ENCODE measurements at places on chromosomes 12 and 14.

GRCh38 chr12:58966939-58967338 lies 46.6 kb upstream of the LRIG3 start:
- DNase-seq, result no peak

DNA sequence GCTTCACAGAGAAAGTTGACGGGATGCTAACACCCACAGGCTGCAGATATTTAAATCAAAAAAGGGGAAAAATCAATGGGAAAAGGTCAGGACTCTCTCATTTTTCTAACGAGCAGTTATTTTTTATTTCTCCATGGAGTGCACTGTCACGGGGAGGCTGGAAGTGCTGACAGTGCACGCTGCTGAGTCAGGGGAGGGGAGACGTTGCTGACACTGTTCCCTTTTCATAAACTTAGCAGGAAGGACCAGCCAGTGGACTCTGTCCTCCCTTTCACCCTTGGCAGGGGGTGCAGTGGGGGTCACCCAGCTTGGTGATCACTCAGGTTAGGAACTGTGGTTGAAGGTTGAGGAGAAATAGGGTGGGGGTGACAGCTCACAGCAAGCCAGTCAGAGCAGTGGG lies 65.6 kb upstream of the FUT8 start:
- no peak for DNase-seq

GRCh38 chr14:93454224-93454623 lies 23.5 kb downstream of the UNC79 start:
- DNase-seq, result no peak

DNA sequence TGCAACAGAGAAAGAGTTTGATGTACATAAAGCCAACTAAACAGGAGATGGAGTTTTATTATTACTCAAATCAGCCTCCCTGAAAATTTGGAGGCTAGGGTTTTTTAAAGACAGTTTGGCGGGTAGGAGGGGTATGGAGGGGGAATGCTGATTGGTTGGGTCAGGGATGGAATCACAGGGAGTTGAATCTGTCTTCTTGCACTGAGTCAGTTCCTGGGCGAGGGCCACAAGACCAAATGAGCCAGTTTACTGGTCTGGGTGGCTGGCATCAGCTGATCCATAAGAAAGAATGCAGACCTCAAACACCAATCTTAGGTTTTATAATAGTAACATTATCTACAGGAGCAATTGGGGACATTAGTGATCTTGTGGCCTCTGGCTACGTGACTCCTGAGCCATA lies 64.9 kb downstream of the RIN3 start:
- DNase-seq, result no peak

DNA sequence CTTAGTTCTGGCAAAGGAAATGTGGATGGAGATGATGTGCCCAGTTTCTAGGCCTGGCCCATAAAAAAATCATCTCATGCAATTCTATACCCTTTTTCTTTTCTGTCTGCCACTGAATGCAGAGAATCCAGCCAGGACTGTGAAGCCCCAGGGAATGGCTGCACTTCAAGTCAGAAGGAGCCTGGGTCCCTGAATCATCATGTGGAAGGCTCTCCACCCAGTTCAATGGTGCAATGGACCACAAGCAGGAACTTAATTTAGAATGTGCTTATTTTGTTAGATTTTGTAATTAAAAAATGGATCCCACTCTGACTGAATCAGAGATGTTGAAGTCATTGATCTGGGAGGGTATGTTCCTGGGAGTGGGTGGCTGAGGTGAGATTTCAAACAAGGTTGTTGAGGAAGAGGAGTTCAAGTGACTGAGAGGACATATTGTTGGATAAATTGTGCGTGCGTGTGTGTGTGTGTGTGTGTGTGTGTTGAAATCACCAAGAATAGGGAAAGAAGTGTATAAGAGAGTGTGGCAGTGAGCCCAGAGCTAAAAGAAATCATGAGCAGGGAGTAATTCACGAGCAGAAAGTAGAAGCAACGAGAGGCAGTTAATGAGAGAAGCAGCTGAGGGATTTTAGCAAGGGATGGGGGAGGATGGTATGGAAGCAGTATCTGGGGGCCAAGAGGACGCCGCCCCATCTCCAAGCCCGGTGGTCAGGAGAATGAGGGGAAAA lies 125.4 kb downstream of the TMX1 start:
- no peak for DNase-seq

DNA sequence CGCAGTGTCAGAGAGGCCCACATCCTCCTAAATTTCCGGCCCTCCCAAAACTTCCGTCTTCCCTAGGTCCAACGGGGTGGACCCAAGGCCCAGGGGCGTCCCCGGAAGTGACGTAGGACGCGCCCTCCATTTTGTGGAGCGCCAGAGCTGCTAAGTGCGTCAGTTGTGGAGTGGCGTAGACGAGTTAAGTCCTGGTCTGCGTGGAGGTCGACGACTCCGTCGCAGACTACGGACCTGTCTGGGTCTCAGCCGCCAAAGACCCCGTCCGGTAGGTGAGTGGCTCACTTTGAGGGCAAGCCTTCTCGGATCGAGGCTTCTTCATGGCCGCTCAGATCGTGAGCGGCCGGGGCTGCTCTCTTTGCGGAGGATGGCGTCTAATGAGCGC lies at the start of gene SRSF5:
Gene SRSF5 (plus strand): TSS at position 159 of the 385 bp plus-strand sequence. CDS start 1,015 bp downstream, outside the sequence.
- peak; percentile 95 for DNase-seq

DNA sequence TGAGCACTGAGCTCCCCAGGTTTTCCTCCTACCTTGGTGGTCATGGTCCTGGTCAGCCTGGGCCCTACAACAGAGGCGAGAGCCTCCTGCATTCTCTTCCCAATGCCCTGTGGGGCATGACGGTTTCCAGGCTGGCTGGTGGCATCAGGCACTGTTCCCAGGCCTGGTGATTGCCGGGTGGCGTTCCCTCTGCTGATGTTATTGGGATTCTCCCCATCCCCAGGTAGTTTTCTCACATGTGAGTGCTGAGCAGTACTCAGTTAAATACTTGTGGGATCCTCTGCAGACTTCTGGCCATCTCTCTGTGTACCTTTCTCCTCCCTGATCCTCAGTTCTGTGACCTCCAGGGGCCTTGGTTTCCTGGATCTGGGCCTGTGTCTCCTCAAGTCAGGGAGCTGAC lies 15.8 kb downstream of the C1R start:
- DNase-seq, result no peak

- DNase-seq, result no peak
These were observed 58.0 kb downstream of the LGMN start for GRCh38 chr14:92690171-92691011.

GRCh38 chr12:67710582-67710981 lies 62.0 kb downstream of the DYRK2 start:
- no peak for DNase-seq

DNA sequence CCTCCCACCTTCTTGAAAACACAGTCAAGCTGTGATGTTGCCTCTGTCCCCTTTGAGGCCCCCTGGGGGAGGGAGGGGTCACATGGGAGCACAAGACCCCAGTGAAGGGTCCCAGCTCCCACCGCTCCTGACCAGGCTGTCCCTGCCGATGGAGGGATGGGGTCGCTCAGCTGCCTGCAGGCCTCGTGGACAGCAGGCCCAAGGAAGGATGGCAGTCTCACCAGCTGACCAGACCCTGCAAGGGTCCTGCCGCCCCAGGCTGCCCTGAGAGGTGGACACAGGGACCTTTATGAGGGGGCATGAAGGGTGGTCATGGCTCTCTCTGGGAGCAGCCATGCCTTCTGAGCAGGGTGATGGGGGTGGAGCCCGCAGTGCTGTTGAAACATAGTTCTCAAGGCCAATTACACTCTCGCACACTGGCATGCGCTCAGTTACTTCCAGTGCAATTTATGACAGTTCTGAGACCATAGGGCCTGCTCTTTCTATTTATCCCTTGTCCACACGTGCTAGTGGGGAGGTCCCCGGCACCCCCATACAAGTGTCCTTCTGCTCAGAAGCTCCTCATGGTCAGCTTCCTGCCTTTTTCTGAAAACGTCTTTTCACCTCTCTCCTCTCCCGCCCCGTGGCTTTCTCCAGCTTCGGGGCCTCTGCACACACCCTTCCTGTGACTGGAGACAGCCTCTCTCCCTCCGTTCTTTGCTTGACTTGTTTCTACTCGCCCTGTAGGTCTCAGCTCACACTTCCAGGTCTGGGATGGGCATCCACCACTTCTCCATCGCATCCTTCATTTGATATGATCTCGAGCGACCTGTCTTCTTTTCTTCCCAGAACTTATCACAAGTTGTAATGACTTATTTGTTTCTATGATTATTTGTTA lies 313.1 kb downstream of the ADGRD1 start:
- no peak for DNase-seq

DNA sequence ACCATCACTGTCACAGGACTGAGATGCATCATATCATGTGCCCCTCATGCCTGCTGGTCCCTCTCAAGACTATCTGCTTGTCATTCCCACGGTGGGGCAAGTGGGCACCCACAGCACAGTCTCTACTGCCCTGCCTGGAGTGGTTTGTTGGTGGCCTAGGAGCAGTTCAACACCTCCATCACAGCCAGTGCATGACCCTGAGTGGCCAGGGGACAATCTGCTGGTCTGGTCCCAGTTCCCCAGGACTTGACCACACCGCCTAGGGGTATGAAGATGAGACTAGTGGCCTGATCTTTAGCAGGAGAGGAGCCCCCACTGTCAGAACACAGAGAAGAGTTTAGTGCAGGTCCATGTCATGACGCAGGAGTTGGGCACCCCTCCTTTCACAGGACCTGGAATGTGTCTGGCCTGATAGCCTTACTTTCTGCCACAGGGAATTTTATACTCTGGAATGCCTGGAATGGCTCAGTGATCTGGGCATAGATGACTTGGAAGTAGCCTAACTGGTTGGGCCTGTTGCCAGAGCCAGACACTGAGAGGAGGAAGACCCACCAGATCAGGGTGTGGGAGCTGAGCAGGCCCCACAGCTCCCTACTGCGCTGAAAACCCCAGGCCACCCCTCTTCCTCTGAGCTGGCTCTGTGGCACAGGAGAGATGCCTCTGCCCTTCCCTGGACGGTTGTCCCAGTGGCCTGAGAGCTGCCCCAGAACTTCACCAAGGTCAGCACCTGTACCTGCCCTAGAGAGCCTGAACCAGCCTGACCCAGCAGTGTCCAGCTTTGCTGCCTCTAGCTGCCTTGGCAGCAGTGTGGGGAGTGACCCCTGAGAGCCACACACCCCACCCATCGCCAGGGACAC lies 83.3 kb downstream of the PUS7L start:
- no peak for DNase-seq

DNA sequence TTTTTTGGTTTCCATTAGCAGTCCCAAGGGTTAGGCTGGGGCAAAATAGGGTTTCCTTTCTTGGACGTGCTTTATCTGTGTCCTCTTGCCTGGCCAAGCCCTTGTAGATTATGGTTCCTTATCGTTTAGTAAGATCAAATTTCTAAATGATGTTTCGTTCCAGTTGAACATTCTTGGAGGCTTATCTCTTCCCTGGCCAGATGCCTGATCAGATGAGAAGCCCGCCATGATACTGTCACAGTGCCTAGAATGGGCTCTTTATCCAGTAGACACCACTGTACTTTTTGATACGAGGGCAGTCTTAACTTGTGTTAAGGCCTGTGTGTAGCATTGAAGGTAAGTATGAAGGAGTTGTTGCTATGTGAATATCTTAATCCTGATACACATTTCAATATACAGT lies 76.1 kb upstream of the TMEM263 start:
- DNase-seq, result no peak

DNA sequence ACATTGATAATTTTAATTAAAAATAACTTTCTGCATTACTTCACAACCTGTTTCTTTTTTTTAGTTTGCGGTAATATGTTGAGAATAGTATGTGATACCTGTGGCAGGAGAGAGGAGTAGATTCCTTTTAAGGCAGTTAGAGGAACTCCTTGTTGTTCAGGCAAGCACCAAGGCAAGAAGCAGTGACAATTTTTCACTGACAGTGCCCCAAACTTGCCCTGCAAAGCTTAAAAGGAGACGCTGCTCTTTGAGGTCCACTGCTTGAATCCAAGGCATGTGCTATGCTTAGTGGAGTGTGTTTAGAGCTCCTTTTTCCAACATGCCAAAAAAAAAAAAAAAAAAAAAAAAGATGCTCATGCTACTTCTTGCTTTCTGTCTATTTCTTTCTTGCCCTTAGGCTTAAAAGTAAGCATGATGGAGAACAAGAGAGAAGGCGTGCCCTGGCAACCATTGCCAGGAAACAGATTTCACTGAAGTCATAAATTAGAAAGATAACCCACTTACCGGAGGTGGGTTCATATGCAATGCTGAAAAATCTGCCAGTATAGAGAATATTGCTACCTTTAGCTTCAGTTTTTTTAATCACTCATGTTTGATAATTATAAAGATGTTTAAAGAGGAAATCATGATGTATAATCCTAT lies 58.3 kb upstream of the DYRK2 start:
- DNase-seq, result no peak

DNA sequence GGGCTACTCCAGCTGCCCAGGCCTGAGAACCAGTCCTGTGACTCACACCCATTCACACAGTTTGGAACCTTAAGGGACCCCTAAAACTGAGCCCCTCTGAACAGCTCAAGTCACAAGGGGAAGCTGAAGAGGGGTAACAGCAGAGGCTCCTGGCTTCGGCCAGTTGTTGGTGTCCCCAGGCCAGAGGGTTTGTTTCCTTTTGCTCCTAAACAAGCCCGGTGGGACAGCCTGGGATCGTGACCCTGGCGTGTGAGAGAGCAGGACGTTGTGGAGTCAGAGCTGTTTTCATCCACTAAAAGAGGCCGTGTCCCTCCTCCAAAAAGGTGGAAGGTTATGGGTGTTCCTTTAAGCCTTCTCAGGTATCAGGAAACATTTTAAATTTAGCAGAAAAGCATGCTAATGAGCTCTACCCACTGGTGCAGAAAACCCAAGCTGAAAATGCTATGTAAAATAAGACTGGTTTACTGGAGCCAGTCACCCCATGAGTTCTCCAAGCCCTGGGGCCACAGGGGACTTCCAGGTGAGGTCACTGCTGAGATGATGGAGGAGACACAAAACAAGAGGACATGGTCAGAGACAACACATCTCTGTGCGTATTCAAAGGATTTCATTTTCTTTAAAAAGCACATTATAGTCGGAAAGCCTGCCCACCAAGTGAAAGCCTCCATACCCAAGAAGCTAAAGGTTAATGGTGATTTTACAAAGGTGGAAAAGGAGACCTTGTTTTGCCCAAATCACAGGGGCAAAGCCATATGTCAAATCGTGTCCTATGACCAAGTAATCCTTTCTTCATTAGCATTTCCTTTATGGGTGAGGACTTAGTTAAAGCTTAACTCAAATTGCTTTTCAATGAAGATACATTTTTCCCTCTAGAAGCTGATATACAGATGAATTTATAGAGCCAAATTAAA lies 14.1 kb downstream of the PRKAB1 start:
- DNase-seq, result no peak

GRCh38 chr14:100399052-100399849 lies 76.1 kb downstream of the SLC25A47 start:
- no peak for DNase-seq

GRCh38 chr12:92520511-92520910 lies 182.3 kb upstream of the PLEKHG7 start:
- DNase-seq, result no peak

GRCh38 chr12:108175310-108175709 lies 46.2 kb downstream of the WSCD2 start:
- no peak for DNase-seq
